Uterus (tissue), 4 donors: ENCODE measurements at places on chromosomes 2 and 18. TPM values are rescaled to one million over a fixed set of nuclear protein-coding genes. Genes with fewer than 3 reads are reported as not detected.

DNA sequence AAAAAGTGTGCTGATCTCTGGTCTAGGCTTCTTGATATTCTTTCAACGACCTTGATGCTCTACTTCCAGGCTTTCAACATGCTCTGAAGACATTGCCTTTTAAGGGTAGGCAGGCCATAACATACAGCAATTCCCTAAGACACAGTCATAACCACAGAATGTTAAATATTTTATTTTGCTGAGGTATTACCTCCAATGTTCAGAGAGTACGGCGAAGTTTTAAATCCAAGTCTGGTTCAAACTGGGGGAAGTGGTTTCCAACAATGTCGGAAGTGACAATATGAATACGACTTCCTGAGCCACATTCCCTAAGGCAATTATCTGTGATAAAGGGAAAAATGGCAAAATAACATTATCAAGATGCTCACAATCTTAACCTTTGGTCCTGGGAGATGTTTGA lies 1077.9 kb upstream of the PIK3C3 start:
- no peak for DNase-seq

- DNase-seq: no peak
Observed at GRCh38 chr18:383135-383534, 115.3 kb upstream of the THOC1 start.

SULT1C2 gene
- total RNA-seq: 3.6 TPM

- DNase-seq: no peak
Observed at GRCh38 chr18:50190926-50191325, 4.0 kb downstream of the MYO5B start.

- DNase-seq: no peak
Observed at GRCh38 chr2:203080447-203081045, 65.9 kb downstream of the NBEAL1 start.

- DNase-seq: no peak
Observed at GRCh38 chr2:225040856-225041206, 1.4 kb downstream of the DOCK10 start.
